Esophagus squamous epithelium (tissue), 5 donors: ENCODE measurements at places on chromosomes 6 and 20.
A peak's percentile ranks its signal among the peaks of the same experiment; 100 is the strongest.

- no peak for DNase-seq
Measured at GRCh38 chr20:47051936-47052526, 157.4 kb downstream of the EYA2 start.

GRCh38 chr6:157403686-157404051 is 22.7 kb downstream of the ZDHHC14 start:
- DNase-seq = no peak

DNA sequence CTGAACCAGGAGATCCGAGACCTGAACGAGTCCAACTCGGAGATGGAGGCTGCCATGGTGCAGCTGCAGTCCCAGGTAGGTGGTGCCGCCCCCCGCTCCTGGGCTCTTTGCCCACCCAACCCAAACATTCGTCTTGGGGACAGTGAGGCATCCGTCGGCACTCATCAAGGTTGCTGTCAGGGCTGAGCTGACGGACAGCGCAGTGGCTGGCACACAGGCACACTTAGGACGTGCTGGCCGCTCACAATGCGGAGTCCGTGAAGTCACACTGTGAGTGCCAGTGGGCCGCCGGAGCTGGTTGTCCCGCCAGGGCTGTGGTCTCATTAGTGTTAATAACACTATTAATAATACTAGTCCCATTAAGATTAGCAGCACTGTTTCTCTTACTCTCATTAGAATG is 18.2 kb upstream of the PCMTD2 start:
- DNase-seq = no peak

GRCh38 chr6:53313784-53314400 is 34.9 kb downstream of the ELOVL5 start:
- DNase-seq = no peak

DNA sequence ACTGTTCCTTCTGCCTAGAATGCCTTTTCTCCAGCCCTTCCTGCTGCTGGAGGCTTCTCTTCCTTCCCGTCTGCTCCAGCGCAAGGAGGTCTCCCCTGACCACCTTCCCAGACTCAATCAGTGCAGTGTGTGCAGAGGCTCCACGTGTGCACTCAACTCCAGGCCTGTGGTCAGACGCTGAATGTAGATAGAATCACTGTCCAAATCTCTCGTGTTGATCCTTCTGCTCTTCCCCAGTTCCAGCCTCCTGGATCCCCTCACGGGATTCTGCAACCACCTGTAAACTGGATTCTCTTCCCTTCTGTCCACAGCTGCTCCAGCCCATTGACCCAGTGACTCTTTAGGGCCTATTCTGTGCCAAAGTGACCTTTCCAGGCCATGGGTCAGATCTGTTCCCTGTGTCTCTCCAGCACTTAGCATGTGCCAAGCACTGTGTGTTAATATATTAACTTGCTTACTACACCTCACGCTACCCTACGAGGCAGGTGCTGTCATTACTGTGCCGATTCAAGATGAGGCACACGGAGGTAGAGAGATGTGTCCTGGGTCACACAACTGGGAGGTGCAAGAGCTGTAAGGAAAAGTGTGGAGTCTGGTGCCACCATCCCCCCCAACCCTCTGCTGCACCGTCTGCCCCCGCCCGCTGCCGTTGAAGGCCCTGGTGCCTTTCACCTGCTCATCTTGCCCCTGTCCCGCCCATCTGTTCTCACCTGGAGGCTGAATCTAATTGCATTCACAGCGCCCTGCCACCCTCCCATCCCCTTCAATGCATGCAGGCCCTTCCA is 112.2 kb downstream of the SULF2 start:
- no peak for DNase-seq

DNA sequence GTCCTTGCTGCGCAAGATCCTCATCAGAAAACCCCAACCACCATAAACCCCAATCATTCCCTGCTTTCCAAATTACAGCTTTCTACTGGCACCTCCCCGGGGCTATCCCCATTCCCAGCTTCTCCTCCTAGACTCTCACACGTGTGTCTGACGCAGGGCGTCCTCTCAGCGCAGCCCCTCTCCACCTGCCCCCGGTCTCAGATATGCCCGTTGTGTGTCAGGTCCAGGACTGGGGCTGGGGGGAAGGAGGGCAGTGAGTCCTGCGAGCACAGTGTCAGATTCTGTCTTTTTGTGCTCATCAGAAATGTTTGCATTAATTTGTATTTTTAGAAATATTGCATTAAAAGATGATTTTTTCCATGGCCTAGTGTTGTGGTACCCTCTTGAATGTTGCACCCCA is 48.6 kb downstream of the LRFN2 start:
- no peak for DNase-seq

- DNase-seq = no peak
Measured at GRCh38 chr20:20338133-20338730, 29.7 kb upstream of the INSM1 start.

DNA sequence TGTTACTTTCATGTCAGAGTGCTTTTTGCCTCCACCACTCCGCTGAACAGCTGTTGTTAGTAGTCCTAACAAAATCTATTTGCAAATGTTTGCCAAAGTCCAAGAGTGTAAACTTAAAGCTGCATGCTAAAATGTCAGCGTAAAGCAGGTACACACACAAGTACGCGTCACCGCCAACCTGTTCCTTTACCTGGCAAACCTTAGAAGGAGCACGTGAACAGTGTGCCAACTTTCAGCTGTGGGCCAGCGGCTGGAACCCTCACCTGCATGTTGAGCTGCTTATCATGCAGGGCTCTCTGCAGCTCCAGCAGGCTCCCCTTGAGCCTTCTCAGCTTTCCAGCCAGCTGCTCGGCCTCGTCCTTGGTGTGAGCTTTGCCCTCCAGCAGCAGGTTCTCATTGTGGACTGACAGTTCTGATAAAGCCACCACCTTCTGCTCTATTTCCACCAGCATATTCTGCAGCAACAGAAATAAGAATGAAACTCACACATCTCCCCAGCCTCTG is 359.3 kb downstream of the SYNE1 start:
- no peak for DNase-seq

GRCh38 chr6:55953335-55953734 is 77.9 kb upstream of the BMP5 start:
- no peak for DNase-seq

DNA sequence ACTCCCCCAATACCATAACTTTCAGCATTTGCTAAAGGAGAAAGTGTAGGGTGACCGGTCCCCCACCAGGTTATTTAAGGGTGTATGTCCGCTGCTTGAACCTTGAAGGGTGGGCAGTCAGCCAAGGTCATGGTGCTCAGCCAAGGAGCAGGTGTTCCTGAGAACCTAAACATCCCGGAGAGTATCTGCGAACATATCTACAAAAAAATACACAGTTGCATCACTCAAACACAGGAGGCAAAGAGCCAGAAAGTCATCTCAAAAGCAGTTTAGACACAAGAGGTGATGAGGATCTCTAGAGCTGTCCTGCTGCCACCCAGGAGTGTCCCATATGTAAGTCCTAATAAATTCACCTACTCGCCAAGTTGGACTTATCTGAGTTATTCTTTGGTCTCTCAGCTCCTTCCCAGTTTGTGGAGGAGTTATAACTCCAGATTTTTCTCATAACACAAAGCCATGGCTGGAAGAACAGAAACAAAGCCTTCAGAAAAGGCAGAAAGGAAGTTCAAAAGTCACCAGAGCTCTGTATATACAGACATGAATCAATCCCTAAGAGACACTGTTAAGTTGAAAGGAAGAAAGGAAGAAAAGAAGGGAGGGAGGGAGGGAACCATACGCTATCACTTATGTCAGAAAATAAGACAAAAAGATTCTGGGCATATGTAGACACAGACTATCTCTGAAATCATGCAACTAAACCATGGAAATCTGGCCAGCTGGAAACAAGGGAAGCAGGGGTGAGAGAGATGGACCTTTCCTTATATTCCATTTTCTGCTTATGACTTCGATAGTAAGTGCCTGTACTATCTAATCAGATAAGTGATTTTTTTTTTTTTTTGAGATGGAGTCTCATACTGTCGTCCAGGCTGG is 11.3 kb downstream of the MBOAT1 start:
- DNase-seq = no peak

DNA sequence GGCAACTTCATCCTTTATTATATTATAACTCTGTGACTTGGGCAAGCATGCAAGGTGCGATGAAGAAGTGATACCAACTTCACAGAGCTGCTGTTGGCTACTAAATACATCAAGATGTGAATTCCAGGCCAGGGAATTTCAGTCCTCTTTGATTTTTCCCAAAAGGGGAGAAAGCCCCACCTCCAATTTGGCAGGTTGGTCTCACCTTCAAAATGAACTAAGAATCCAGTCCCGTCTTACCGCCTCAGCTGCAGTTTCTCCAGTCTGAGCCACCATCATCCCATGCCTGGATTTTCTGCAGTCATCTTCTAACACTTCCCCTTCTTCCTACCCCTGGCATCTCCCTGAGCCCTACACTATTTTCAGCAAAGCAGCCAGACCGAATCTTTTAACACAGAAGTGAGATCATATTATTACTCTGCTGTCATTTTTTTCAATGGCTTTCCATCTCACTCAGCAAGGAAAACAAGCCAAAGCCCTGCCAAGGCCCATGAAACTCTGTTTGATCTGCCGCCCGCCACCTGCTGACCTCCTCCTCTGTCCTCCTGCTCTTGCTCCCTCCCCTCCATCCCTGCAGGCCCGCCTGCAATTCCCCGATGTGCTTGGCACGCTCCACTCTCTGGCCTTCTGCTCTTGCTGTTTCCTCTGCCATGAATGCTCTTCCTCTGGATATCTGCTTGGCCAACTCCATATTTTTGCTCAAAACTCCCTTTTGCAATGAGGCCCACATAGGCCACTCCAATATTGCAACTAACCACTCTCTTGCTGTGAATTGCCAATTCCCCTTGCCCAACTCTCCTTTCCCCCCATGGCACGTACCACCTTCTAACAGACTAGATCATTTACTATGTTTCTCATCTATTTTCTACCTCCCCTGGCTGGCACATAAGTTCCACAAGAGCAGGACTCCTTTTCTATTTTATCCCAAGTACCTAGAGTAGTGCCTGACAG is 46.0 kb upstream of the TAGAP start:
- no peak for DNase-seq

DNA sequence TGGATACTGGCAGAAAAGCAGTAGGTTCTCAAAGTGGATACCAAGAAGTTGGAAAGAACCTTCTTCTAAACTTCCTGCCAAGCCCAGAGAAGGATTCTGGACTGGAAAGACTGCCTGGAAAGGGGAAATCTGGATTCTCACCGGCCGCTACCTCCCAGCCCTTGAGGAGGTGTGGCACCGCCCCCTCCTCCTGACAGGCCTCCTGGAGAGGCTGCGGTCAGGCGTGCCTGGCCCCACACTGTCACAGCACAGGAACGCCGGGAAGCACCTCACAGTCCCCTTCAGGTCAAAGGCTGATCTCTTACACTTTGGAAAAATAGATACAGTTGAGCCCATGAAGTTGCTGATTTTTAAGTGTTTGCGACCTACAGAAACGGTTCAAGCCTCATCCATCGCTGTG is 16.3 kb upstream of the PDE10A start:
- no peak for DNase-seq

- DNase-seq = peak; percentile 52
Measured at GRCh38 chr6:170584181-170584953, at the start of gene PDCD2. Gene PDCD2, minus strand, starts transcription at chr6:170584637. Its CDS starts 56 bp downstream, at chr6:170584581.

- no peak for DNase-seq
Measured at GRCh38 chr6:4924661-4925271, 79.1 kb downstream of the RPP40 start.

- no peak for DNase-seq
Measured at GRCh38 chr20:10637563-10637962, 36.2 kb downstream of the JAG1 start.

DNA sequence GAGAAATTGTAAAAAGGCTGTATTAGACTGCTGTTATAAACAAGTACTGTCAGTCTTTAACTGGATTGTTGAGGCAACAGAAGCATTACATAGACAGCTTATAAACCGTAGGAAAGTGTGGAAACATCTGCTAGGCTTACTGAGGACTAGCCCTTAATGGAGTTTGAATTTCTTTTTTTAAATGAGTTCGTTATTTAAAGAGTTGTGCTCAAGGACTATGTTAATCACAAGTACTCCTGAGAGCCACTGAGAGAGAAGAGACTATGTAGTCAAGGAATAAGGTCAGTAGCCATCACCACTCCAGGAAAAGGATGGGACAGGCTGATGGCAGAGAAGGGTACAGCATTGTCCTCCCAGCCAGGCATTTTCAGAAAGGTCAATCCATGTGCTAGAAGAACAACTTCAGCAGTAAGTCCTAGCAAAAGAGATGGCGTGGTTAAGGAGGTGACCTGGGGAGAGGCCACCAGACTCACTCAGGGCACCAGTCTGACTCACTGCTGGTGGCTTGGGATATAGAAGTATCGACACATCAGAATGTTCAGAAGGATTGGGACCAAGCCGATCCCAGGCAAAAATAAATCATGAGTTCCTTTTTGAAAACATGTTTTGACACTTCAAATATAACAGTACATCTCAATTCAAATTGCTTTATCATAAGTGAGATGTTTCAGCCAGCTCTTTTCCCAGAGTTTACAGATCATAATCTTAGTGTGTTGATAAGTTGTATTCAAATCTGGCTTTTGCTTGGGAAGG is 6.4 kb downstream of the RPS12 start:
- no peak for DNase-seq

DNA sequence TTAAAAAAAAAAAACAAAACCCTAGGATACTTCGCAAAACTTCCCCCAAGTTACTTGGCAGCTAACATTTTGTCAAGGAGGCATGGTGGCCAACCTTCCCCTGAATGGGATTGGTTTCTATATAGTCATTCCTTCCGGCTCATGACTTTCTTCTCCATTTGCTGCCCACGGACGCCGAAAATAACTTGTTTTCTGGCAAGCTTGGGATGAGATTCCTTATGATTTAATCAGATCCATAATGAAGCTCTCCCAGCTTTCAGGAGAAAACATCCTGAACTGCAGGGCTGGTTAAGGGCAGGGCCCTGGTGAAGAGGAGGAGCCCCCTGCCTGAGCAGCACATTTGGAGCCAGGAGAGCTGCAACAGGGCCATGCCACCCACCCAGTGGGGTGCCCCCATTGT is 49.9 kb downstream of the PPP1R16B start:
- no peak for DNase-seq

DNA sequence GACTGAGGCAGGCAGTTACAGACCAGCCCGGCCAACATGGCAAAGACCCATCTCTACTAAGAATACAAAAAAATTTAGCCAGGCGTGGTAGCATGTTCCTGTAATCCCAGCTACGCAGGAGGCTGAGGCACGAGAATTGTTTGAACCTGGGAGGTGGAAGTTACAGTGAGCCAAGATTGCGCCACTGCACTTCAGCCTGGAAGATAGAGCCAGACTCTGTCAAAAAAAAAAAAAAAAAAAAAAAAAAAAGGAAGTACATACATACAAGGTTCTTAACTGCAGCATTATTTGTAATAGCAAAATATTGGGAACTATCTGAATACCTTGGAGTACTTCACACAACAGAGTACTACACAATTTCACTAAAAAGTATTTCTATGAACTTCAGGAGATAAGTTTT is 183.5 kb upstream of the OLIG3 start:
- DNase-seq = no peak

- DNase-seq = no peak
Measured at GRCh38 chr20:64261138-64261537, 5.6 kb downstream of the PCMTD2 start.

- DNase-seq = no peak
Measured at GRCh38 chr6:92122746-92123145, 1296.6 kb downstream of the EPHA7 start.

DNA sequence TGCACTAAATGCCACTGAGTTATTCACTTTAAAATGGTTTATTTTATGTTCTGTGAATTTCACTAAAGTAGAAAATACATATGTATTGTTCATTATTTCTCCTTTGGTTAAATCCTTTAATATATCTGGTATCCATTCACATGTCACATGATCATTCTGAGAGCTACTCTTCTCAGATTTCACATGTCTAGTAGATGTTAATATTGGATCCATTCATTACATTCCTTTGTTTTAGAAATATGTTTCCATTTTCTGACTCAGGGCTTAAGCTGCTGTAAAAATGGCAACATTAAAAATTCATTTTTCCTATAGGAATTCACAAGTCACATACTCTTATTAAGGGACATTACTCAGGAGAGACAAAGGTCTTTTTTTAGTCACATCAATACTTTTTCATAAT is 205.4 kb downstream of the ZFAND3 start:
- no peak for DNase-seq
